Activated CD4-positive, CD25-positive, alpha-beta regulatory T cell treated with anti-CD3 and anti-CD28 coated beads, Interleukin-2, amount 50 U/mL, for 24 hours (primary cell): ENCODE measurements at places on chromosomes 12 and 14.

GRCh38 chr12:67154901-67155300 is 114.3 kb upstream of the CAND1 start:
- ATAC-seq: no peak

- no peak for ATAC-seq
These were observed 183.1 kb downstream of the EGLN3 start for GRCh38 chr14:33767586-33768457.

DNA sequence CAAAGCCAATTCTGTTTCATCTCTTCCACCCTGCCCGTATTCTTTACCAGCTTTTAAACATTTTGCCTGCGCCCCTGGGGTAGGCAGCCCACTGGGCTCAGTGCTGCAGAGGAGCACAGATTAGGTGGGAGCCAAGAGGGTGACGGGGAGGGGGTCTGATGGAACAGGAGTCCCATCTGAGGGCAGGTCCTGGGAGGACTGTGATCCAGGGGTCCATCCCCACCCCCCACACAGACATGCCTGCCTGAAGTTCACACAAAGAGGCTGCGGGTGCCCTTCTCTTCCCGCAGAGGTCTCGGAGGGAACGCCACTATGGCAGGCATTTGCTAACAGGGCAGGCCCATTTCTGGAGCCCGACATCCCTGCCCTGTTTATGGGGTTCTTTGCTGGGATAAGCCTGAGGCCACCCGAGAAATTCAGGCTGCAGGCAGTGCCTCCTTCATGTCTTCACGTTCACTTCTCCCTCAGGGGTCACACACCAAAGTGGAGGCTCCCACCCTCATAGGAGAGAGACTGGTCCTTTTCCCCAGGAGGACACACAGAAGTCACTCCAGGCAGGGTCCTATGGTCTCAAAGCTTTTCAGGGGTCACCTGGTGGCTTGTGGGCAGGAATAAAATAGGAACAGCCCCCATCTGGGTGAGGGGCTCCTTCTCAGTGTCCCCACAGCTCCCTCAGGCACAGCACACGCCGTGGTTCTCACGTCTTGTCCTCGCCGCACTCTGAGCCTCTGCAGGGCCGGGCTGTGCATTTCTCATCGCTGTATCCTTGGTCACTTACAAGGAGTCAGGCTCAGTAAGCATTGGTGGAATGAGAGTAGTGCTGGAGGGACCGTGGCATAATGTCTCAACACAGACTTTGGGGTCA is 12.9 kb downstream of the VASH1 start:
- ATAC-seq: no peak

DNA sequence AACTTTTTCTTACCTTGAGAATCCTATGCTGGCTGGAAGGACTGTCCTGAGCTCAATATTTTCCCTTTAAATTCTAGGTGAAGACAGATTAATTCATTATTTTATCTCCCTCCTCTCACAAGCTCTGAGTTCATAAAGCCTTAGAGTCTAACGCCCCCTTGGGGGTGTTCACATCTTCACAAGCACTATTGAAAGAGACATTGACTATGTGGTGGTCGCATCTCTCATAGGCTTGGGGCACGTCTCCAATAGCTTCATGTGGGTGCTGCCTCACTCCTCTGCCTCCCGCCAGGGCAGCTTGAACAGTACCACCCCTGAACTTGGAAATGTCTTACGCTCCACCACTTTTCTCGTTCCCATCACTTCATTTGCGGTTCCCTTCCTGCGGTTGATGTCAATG is 106.2 kb downstream of the UNC79 start:
- no peak for ATAC-seq

DNA sequence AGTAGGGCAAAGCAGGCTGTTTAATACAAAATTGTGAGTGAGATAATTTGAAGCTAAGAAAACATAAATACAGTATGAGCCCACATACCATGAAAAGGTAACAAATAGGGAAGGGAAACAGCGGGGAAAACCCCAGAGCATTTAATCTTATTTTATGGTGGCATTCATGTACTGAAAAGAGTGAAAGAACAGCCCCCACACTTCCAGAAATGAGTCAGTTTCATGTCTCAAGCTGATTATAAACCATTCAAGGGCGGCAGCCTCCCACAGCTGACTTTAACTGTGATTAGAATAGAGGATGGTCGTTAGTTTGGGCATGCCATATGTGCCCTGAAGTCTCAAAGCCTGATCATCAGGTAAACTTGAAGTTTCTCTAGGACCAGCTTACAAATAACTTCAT is 64.5 kb downstream of the FOXG1 start:
- ATAC-seq: no peak

DNA sequence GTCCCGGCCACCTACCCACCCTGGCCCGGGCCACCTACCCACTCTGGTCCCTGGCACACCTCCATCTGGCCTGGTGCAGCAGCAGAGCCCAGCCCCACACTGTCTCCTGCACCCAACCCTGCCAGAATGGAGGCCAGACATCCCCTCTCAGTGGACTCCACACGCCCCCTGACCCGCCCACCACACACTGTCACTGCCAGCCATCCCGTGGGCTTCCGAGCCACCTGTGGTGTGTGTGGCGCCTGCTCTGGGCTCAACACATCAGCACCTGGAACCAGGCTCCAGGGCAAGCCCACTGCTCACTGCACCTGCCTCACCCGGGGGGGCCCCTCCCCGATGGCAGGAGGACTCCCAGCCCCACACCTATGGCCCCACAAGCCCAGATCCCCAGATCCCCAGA is 50.5 kb downstream of the FBRSL1 start:
- no peak for ATAC-seq

DNA sequence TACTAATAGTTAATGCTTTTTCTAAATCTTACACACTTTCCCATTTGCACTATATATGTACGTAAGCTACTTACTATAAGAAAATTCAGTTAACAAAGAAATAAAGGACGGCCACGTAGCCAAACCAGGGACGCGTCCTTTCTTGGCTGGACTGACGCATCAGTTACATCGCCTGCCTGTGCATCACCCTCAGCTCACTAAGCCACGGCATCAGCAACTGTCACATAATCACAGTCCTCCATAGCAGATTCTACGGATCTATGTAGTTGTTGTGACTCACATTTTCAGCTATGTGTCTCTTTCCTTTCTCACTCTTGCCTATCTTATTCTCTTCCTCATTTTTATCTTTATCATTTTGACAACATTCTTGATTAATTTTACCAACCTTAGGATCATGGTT is 38.1 kb upstream of the C12orf50 start:
- no peak for ATAC-seq

GRCh38 chr14:77158175-77158881 is 16.7 kb upstream of the ZDHHC22 start:
- ATAC-seq: no peak
